Caudate nucleus (tissue), 63 donors: ENCODE measurements at places on chromosomes 7 and 10.

- DNase-seq: no peak
These were observed 37.0 kb downstream of the NHLRC2 start for GRCh38 chr10:113891476-113891875.

GRCh38 chr7:39720586-39720985 lies 97.2 kb downstream of the RALA start:
- no peak for DNase-seq

DNA sequence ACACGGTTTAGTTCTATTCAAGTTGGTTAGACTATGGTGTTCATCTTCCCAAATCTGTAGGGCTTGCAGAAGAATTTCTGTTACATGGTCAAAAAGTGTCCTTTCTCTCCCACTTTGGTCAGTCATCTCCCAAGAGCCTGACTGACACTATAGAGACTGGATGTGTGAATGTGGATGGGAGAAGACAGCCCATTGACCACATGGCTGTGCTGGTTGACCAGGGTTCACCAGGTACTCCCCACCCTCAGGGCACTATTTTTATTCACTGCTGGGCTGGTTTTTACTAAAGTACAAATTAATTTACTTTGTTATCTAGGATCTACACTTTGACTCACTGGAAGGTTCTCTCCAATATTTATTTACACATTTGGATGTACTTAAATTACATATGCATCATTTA lies 2.3 kb downstream of the ZNF804B start:
- no peak for DNase-seq

DNA sequence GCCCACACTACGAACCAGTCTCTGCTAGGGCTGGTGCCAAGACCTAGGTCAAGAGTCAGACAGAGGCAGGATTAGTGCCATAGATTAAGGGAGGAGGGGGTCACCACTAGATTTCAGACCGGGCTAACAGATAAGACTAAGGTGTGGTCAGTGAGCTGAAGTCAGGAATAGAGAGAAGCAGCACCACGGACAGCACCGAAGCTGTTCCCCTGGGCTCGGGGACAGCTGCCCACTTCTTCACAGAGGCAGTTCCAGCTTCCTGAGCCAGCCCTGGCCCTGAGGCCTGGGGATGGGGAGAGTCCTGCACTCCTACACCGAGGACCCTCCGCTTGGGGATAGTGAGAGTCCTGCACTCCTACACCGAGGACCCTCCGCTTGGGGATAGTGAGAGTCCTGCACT lies 11.2 kb upstream of the JAKMIP3 start:
- DNase-seq: no peak

DNA sequence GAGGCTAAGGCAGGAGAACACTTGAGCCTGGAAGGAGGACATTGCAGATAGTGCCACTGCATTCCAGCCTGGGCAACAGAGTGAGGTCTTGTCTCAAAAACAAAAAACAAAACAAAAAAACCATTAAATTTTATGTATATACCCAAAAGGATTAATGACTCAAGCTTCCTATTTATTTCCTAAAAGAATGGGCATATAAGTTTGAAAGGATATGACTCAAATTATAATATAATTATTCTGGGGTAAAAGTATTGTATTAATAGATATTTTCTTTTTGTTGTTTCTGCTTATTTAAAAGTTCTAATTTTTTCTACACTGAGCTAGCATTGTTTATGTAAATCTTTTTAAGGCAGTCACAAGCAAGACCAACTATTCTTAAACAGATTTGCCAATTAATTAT lies 42.2 kb upstream of the CABCOCO1 start:
- DNase-seq: no peak

DNA sequence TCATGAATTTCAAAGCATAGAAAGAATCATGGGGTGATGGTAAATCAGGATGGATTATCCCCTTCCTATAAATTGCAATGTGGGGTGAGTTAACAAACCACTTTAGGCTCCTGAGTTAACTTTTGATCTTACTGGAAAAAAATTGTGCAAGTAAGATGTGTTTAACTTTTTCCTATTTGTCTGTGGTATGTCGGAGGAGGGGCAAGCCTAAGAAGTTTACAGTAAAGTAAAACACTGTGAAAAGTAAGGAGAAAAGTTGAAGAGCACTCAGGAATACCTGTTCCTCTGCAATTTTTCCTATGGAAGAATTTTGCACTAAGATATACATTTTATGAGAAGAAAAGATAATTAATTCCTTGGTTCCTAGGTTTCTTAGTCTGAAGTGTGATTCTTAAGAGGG lies 44.4 kb downstream of the IFIT5 start:
- DNase-seq: no peak

DNA sequence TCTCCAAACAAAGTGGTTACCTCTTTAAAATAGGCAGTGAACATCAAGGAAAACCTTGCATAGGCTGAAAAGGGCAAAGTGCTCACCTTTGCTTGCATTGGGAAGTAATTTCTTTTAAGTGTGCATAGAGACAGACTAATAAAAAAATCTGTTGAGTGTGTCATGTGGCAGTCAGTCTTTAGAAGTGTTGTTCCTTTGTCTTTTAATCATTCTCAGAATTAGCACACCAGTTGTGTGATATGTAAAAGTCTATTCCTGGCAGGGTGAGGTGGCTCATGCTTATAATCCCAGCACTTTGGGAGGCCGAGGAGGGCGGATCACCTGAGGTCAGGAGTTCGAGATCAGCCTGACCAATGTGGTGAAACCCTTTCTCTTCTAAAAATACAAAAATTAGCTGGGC lies 117.0 kb downstream of the INSYN2A start:
- DNase-seq: no peak

DNA sequence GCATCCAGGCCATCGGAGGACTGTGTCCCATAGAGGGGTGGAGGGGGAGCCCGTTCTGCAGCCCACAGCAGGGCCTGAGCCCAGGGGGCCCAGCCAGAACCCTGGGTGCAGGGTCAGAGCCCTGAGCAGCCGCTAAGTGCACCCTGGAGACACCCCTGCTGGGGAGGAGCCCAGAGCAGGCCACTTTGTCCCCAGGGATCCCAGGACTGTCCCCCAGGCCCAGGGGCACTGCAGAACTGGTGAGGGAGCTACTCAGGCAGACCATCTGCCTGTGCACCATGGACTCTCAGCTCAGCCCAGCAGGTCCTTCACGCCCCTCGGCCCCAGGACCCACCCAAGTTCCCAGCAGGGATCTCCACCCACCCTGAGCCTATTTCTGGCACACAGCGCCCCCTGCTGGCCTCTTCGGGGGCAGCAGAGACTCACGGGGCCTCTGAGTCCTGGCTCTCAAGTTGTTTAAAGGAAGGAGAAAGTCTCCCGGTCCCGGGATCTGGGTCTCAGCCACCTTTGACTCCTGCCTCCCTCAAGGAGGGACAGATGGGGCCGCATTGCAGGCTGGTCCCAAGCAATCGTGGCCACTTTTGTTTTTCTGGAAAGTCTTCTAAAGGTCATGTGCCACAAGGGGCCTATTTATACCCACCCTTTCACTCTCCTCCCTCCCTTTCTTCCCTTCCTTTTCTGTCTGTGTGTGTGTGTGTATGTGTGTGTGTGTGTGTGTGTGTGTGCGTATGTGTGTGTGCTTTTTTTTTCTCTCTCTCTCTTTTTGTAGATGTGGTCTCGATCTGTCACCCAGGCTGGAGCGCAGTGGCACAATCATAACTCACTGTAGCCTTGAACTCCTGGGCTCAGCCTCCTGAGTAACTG lies 90.3 kb downstream of the MYL10 start:
- DNase-seq: no peak
